Activated CD8-positive, alpha-beta T cell treated with anti-CD3 and anti-CD28 coated beads, Interleukin-2, amount 10 ng/mL, durations not matched to agents 7 days and 5 days (primary cell): ENCODE measurements at places on chromosomes 11 and 22. TPM values are rescaled to one million over a fixed set of nuclear protein-coding genes. Genes with fewer than 3 reads are reported as not detected.
A peak's percentile ranks its signal among the peaks of the same experiment; 100 is the strongest.

MMP10 gene
- not detected for total RNA-seq

FAM83F gene
- total RNA-seq, result 0.11 TPM

TEX54 gene
- not detected for total RNA-seq

VWCE gene
- total RNA-seq, result 2.2 TPM

PRSS23 gene
- not detected for total RNA-seq

SYT12 gene
- not detected for total RNA-seq

OR56A1 gene
- not detected for total RNA-seq

GRCh38 chr22:45344334-45344733 lies 34.6 kb downstream of the FAM118A start:
- no peak for DNase-seq

DNA sequence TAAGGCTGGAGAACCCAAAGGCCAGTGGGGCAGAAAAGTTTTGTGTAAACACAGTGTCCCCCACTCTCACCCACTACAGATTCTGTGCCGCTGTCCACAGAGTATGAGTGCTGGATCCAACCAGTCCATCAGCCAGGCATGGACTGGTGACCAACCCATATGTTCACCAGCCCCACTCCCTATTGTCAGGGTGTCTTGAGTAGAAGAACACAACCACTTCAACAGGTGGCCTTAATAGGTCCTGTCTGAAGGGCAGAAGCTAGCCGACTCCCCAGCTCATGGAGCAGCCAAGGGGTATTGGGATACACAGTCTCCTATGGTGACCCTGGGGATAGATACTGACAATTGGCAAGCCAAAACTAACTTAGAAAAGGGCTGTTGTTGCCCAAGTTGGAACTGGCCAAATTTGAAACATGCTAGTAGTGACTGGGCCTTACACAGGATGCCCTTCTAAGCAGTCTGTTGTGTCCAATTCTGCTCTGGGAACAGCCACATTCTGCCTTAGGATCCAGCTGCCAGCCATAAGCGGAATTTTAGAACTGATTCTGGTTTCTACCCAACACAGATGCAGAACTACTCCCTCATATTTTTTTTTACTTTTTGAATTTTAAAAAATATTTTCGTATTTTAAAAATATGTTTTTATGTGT lies 19.8 kb upstream of the PGM2L1 start:
- DNase-seq, result no peak

- DNase-seq, result no peak
These were observed 22.0 kb upstream of the TFIP11 start for GRCh38 chr22:26534171-26534855.

- DNase-seq, result no peak
These were observed 5.6 kb upstream of the NDUFV1 start for GRCh38 chr11:67601098-67601497.

GRCh38 chr22:39661842-39662685 lies 91.5 kb downstream of the CACNA1I start:
- DNase-seq, result peak; percentile 88

DNA sequence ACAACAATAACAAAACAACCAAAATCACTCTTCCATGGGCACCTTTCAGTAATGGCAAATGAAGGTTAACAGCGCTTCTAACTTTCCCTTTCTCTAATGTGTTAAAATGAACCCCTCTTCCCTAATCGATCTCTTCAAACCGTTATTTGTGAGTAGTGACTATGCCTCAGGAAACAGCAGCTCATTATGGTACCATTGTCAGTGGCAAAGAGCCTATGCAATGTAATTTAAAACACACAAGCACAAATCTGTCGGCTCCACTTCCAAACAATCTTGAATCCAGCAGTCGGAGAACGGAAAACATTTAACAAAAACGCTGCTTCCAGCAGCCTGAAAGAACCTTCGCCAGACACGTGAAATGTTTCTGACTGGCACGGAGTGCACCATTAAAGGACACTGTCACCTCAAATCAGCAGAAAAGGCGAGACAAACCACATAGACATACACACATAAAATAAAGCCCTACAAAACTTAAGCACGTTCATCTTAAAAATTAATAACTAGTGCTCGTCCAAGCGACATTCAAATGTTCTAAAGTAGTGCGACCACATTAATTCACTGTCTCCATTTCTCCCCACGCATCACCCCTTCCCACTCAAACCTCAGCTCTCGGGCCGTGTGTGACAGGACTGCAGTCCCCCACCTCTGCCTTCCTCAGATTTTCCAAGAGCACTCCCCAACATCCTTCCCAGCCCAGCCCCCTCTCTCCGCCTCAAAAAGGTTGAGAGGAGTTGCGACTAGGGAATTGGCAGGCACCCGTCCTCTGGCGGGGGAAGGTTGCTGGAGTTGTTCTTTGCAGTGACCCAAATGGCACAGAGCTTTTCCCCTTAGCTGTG lies 748 bp downstream of the RAB30 start:
- peak; percentile 39 for DNase-seq

DNA sequence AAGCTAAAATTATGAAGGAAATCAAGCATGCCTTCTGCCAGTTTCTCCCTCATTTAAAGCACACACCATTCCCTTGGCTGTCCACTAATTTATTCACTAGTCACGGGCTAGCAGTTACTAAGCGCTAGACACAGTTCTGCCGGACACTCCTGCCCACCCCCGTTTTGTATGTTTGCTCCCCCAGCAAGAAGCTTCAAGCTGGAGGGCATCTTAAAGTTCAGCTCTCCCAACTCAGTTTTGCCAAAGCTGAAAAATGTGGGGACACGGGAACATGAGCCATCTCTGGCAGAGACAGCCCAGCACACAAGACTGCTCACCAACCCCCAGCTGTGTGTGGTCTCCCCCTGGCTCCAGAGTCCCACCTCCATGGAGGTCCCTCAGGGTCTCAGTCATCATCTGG lies 263.6 kb downstream of the BRD1 start:
- no peak for DNase-seq

DNA sequence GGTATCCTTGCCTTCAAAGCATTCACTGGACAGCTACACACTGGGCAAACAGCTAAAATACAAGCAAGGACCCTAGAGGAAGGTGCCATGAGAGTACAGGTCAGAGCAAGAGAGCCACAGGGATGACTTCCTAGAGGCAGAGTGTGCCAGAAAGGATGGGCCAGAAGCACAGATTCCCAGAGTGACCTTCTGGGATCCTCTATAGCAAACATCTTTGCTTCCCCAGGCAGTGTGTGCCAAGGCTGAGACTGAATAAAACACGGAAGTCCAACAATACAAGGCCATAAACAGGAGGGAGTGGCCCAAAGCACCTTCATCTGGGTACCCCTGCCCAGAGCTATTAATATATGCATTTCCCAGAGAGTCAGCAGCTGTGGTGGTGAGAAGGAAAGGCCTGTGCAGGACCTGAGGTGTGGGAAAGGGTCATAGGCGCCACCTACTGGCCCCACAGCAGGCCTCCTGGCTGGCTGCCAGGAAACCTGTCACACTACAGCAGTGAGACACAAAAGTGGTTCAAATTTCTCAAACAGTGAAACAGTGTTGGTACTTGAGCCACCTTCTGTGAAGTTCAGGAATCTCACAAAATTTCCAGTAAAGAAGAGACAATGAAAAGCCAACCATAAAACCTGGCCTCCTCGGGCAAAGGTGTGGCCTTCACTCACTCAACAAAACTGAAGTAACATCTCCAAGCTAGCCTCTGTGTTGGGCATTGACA lies 20.3 kb downstream of the CLPB start:
- DNase-seq, result peak; percentile 85

DNA sequence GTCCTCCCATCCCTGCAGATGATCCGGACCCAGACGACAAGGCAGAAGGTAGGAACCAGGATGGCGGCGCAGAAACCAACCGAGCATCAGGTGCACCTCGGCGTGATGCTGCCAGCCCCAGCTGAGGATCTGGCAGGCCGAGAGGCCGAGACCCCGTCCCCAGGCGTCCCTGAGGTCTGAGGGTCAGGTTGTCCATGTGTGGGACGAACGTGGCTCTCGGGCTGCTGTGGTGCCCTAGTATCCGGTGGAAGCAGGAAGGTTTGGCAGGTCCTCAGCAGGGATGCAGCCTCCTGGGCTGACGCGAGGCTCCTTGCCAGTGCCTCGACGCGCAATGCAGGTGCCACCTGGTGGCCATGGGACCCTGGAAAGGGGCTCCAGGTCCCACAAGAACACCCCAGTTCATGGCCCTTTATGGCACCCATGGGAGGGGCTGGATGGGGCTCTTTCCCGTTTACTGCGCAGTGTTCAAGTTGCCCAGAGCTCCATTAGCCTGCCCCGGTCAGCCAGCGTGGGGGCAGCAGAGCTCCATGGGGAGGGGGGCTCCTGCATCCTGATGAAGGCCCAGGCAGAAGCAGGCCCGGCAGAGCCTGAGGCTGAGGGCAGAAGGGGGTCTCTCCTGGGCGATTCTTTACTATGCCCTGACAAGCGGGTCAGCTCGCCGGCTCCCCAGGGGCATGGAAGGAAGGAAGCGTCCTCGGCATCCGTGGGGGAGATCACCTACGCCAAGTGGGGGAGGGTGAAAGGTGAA lies 129.9 kb downstream of the CTTN start:
- no peak for DNase-seq

- no peak for DNase-seq
These were observed 133.0 kb upstream of the CSNK2A3 start for GRCh38 chr11:11486002-11486401.

GRCh38 chr11:12123799-12124198 lies 13.4 kb downstream of the MICAL2 start:
- DNase-seq, result no peak

GRCh38 chr22:34236527-34236926 lies 316.3 kb upstream of the LARGE1 start:
- DNase-seq, result no peak

- DNase-seq, result peak; percentile 74
These were observed 15.7 kb downstream of the RAC2 start for GRCh38 chr22:37228106-37229011.

GRCh38 chr11:45267052-45267451 lies 19.1 kb downstream of the SYT13 start:
- peak; percentile 31 for DNase-seq

GRCh38 chr22:34842630-34843029 lies 223.3 kb upstream of the ISX start:
- DNase-seq, result no peak

- no peak for DNase-seq
These were observed 17.6 kb upstream of the MGAT3 start for GRCh38 chr22:39439170-39439569.

DNA sequence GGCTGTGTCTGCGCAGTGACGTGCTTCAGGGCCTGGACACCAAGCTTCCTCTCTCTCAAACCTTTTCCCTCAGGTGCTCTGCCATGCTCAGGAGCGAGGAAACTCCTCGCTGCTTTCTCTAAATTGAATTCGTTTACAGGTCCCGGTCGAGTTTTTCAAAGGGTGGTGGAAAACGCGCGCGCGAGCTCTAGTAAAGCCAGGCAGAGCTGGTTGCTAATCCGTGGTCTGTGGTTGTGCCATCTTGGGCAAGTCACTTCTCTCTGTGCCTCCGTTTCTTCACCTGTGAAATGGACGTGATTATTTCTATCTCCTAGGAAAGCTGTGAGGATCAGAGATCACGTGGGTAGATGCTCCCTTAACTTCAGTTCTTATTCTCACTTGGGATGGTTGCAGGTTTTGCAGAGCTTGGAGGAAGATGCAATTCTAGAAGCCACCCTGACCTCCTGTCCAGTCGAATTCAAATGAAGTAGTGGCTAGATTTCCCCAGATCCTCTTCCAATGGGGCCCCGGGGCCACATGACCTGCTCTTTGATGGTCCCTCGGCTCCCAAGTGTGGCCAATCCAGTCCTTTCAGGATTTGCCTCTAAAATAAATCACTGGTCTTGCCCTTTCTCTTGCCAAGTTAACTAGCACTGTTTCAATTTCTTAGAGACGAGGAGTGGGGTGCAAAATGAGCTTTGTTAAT lies 10.5 kb upstream of the ALX4 start:
- DNase-seq, result no peak

- DNase-seq, result no peak
These were observed 16.1 kb upstream of the NTM start for GRCh38 chr11:131354251-131354701.
